Posterior cingulate gyrus (tissue), 11 donors: ENCODE measurements at places on chromosomes 2 and 18.

DNA sequence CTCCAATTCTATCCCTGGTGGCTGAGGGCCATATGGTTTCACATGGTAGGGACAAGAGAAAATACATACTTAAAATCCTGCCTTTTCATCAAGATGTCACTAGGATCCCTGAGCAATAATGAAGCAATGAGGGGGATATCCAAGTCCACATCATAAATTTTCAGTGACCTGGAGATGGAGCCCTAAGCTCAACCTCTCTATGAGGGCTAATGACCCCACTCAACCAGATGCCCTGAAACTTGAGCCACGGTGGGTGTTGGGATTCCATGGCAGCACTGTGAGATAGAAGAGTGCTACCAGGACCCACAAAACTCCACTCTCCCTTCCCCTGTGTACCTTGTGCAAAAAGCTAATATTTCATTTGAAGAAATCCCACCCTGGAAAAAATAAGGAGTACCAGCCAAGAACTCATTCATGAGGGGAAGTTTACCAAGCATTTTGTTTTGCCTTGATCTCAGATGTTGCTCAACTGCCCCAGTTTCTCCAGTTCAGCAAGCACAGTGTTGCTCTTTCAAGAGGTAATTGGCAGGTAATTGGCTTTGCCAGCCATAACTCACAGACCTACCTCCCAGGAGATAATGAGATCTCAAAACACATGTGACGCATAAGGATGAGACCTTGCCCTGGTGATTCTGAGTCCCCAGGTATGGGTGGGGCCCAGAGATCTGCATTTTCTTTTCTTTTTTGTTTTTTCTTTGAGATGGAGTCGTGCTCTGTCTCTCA is 51.0 kb upstream of the TTC39C start:
- DNase-seq = no peak

- DNase-seq = no peak
These were observed 14.6 kb downstream of the FHL2 start for GRCh38 chr2:105384216-105384615.

GRCh38 chr2:200021449-200022114 is 66.2 kb downstream of the MAIP1 start:
- no peak for DNase-seq

- DNase-seq = no peak
These were observed 51.9 kb downstream of the SLC14A2 start for GRCh38 chr18:45667056-45667736.

DNA sequence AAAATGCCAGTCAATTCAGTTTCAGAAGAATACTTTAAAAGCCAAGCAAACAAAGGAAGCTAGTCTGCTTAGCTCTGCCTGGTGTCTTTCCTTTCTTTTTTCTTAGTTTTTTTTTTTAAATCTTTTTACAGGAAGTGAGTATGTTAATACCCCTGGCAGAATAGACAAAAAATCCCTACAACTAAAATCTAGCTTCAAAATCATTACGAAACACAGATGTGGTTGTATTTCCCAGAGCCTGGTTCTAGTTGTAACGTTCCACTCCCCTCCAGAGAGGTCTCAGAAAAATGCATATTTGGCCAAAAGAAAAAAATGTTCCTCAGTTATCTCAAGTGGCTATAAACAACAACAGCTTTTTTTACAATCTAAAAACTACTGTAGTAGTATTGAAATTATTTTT is 202.1 kb upstream of the RND3 start:
- DNase-seq = no peak

DNA sequence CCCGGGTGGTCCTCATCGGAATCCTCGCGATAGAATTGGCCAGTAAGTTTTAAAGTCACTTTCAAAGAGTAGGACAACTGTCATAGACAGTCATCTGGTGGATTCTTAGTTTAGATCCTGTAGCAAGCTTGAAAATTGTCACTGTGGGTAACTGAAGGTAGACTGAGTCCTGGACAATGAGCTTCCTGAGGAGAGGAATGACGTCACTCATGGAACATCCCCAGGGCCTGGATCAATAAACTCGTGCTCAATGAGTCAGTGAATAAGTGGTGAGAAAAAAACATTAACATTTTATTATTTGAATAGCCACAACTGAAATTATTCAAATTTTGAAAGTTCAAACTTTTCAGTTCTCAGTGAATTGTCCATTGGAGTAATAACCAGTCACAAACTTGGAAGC is 101.4 kb upstream of the CXCR4 start:
- no peak for DNase-seq

DNA sequence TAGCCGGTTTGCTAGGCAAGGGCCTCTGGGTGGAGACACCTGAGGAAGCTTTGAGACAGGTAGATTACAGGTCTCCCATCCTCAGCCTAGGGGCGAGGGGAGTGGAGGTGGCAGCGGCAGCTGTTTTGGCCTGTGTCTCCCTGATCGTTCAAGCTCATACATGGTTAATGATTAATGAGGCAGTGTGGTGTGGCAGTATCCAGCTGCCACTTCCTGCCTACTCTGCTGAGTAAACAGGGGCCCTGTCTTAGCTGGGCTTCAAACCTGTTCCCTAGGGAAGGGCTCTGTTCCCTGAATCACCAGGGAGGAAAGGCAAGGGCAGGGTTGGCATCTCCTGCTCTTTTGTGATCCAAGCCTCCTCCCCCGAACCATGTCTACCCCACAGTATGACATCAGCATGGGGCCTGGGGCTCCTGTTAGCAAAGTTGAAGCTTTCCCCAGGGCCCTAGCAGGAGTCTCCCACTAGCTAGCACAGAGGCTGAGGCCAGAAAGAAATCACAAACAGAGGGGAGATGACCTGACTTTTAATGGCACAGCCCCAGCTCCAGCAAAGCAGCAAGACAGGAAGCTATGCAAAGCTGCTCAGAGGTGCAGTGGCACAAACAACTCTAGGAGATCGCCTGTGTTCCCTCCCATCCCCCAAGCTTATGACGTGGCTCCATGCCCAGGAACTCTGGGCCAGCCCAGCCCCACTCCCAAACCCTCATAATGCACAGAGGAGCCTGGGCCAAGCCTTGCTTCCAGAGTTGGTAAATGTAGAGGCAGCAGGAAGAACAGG is 3.7 kb upstream of the TUBA4B start:
- peak; percentile 48 for DNase-seq

GRCh38 chr18:23200756-23201155 is 65.5 kb downstream of the CABLES1 start:
- DNase-seq = no peak

DNA sequence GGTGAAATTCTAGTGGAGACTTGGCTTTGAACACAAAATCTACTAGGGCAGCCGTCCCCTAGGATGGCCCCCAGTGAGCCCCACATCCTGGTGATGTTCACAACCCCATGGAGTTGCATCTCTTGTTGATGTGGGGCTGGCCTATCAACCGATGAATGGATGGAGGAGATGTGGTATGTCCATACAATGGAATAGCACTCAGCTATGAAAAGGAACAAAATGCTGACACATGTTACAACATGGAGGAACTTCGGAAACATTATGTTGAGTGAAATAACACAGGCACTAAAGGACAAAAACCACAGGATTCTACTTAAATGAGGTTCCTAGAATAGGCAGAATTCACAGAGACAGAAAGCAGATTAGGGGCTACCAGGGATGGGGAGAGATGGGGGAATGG is 80.1 kb upstream of the ASAP2 start:
- DNase-seq = no peak

GRCh38 chr18:76857476-76857875 is 35.1 kb downstream of the ZNF236 start:
- DNase-seq = no peak
